ENCODE measurements at places on chromosomes 11 and 22.

GRCh38 chr11:134338654-134339053, 6.9 kb downstream of the GLB1L2 start:
- no peak for DNase-seq

GRCh38 chr22:33519071-33519973, 401.0 kb downstream of the LARGE1 start:
- DNase-seq, result peak; percentile 62

DNA sequence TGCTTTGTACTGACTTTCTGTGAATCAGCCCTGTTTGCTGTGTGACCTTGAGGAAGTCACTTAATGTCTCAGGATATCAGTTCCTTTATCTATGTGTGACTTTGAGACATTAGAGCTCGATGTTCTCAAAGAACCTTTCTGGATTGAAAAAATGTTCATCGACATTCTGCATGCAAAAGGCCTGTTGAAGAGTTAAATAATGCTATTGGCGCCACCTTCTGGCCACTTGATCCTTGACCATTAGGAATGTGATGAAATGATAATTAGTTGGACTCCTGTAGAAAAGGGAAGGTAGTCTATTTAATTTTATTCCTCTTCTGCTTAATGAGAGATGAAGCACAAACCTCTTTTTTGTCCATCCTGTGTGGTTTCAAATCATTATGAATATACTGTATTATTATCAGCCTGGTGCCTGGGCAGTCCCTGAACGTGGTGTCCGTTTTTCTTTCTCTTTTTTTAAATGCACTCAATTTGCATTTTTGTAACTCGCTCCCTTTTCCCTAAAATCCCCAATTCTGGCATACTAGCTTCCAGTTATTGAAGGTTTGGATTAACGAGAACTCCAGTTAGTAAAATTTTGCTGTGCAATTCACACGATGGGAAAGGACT, 20.7 kb downstream of the ELF5 start:
- peak; percentile 66 for DNase-seq

GRCh38 chr11:69400771-69401590, 80.5 kb upstream of the LINC01488 start:
- no peak for DNase-seq

DNA sequence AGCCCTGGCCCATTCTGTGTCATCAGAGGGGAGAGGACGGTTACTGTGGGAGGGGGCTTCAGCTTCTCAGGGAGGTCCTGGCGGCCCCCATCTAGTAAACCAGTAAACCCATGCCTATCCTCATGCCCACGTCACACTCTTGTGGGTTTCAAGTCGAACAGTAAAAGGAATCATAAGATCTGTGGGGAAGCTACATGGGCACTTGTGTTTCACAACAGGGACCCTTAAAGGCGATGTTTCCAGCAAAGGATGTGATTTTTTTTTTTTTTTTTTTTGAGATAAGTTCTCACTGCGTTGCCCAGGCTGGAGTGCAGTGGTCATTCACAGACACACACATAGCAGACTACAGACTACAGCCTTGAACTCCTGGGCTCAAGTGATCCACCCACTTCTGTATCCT, 9.2 kb upstream of the PARVG start:
- DNase-seq, result no peak

DNA sequence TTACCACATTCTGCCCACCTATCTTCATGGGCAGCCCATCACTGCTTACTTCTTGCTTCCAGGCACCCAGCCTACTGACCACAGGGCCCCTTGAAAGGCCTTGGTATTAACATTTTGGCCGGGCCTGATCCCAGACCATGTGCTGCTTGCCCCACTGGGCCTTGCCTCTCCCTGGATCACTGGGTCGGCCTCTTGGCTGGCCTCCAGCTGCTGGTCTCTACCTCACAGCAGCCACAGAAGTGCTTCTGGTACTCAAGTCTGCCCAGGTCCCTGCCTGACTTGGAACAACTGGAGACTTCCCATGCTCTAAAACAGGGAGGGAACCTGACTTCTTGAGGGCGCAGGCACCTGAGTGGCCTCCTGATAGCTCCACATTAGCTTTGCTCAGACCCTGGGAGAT, 63.6 kb downstream of the THAP12 start:
- no peak for DNase-seq

GRCh38 chr11:94194712-94195111, 66.1 kb downstream of the PANX1 start:
- DNase-seq, result no peak
